ENCODE measurements at places on chromosomes 4 and X. TPM values are rescaled to one million over a fixed set of nuclear protein-coding genes. Genes with fewer than 3 reads are reported as not detected.

The CCDC120 gene
- 18.0 TPM for total RNA-seq

The EGFL6 gene
- total RNA-seq: not detected

The F8A3 gene
- total RNA-seq: 4.8 TPM

The HPGD gene
- 6.1 TPM for total RNA-seq

The STARD8 gene
- total RNA-seq: not detected
